Activated T-helper 1 cell treated with anti-CD3 and anti-CD28 coated beads, Interleukin-12 subunit alpha, Interleukin-12 subunit beta, Interleukin-2, Interleukin-4 antibody, amounts not matched to agents 30 ng/mL and 10 ng/mL and 1 ng/mL, durations not matched to agents 14 hours and 24 hours and 36 hours (primary cell): ENCODE measurements at places on chromosomes 3 and 15. TPM values are rescaled to one million over a fixed set of nuclear protein-coding genes. Genes with fewer than 3 reads are reported as not detected.

The SUSD5 gene
- not detected in 2 replicates for total RNA-seq

The FOXB1 gene
- total RNA-seq = 1.2 and 1.3 TPM in 2 replicates

The GPR149 gene
- not detected in 2 replicates for total RNA-seq

The CFAP100 gene
- total RNA-seq = not detected in 2 replicates

The CCDC80 gene
- 0.23 TPM in 1 of 2 replicates, not detected in the other for total RNA-seq

The NT5DC2 gene
- 60.8 and 61.7 TPM in 2 replicates for total RNA-seq

The OSBPL10 gene
- total RNA-seq = 12.1 and 14.5 TPM in 2 replicates

The ADGRG7 gene
- not detected in 2 replicates for total RNA-seq

The OXTR gene
- total RNA-seq = 1.0 and 1.2 TPM in 2 replicates

The KLF13 gene
- total RNA-seq = 129 and 137 TPM in 2 replicates

The RLBP1 gene
- total RNA-seq = not detected in 2 replicates

The CCR2 gene
- total RNA-seq = 20.6 and 21.0 TPM in 2 replicates

The ENTPD3 gene
- not detected in 2 replicates for total RNA-seq

The GOLGA8J gene
- 0.23 TPM in 1 of 2 replicates, not detected in the other for total RNA-seq

The ATP13A5 gene
- total RNA-seq = not detected in 2 replicates

The TMEM42 gene
- 8.6 and 10.0 TPM in 2 replicates for total RNA-seq

The GALNT15 gene
- total RNA-seq = not detected in 2 replicates

The PLA2G4D gene
- not detected in 2 replicates for total RNA-seq

The NRROS gene
- total RNA-seq = 37.8 and 38.8 TPM in 2 replicates

The NPAP1 gene
- total RNA-seq = not detected in 2 replicates

The CD200R1 gene
- 6.7 and 6.8 TPM in 2 replicates for total RNA-seq

The GABPB1 gene
- total RNA-seq = 80.7 and 81.0 TPM in 2 replicates

The SHF gene
- total RNA-seq = 14.5 and 16.3 TPM in 2 replicates

The DNAH12 gene
- total RNA-seq = 0.17 TPM in 1 of 2 replicates, not detected in the other

The KNL1 gene
- total RNA-seq = 21.6 and 22.4 TPM in 2 replicates

The ZBBX gene
- total RNA-seq = not detected in 2 replicates

The LRRC31 gene
- not detected in 2 replicates for total RNA-seq

The HOMER2 gene
- 19.3 and 21.3 TPM in 2 replicates for total RNA-seq

The GASK1A gene
- total RNA-seq = not detected in 2 replicates

The WDR93 gene
- not detected in 2 replicates for total RNA-seq

The MYRIP gene
- total RNA-seq = not detected in 2 replicates

The GABRA5 gene
- not detected in 2 replicates for total RNA-seq

The LRRC49 gene
- not detected in 2 replicates for total RNA-seq

The FHIT gene
- total RNA-seq = 19.9 and 22.6 TPM in 2 replicates

The CCDC13 gene
- 0.32 TPM in 1 of 2 replicates, not detected in the other for total RNA-seq

The DCBLD2 gene
- 1.5 and 2.3 TPM in 2 replicates for total RNA-seq

The GOLGA6A gene
- total RNA-seq = not detected in 2 replicates

The AADAC gene
- total RNA-seq = not detected in 2 replicates

The DCP1A gene
- total RNA-seq = 46.3 and 48.6 TPM in 2 replicates

The SELENOK gene
- 56.4 and 57.2 TPM in 2 replicates for total RNA-seq

The KCNAB1 gene
- not detected in 2 replicates for total RNA-seq

The HCLS1 gene
- total RNA-seq = 234 and 235 TPM in 2 replicates

The HACL1 gene
- total RNA-seq = 21.4 and 24.8 TPM in 2 replicates

The BCL2A1 gene
- total RNA-seq = 91.8 and 95.0 TPM in 2 replicates

The RBP2 gene
- total RNA-seq = not detected in 2 replicates

The TPRG1 gene
- 11.2 and 13.6 TPM in 2 replicates for total RNA-seq

The P2RY14 gene
- 7.7 and 9.4 TPM in 2 replicates for total RNA-seq

The PTX3 gene
- not detected in 2 replicates for total RNA-seq

The GRK7 gene
- not detected in 2 replicates for total RNA-seq

The B3GNT5 gene
- 17.0 and 17.7 TPM in 2 replicates for total RNA-seq
